ENCODE measurements at places on chromosomes 3 and 15. TPM values are rescaled to one million over a fixed set of nuclear protein-coding genes. Genes with fewer than 3 reads are reported as not detected.
A peak's percentile ranks its signal among the peaks of the same experiment; 100 is the strongest.

The GOLGA6L4 gene
- 6.8 TPM for total RNA-seq

The CRBN gene
- total RNA-seq: 68.5 TPM

- no peak overlapping the region for H3K27ac ChIP-seq
- H3K4me1 ChIP-seq: no peaks in the 10 kb centered on the region
- H3K27me3 ChIP-seq: no peaks in the 10 kb centered on the region
Observed at GRCh38 chr3:105781871-105782270, 86.9 kb downstream of the CBLB start.

DNA sequence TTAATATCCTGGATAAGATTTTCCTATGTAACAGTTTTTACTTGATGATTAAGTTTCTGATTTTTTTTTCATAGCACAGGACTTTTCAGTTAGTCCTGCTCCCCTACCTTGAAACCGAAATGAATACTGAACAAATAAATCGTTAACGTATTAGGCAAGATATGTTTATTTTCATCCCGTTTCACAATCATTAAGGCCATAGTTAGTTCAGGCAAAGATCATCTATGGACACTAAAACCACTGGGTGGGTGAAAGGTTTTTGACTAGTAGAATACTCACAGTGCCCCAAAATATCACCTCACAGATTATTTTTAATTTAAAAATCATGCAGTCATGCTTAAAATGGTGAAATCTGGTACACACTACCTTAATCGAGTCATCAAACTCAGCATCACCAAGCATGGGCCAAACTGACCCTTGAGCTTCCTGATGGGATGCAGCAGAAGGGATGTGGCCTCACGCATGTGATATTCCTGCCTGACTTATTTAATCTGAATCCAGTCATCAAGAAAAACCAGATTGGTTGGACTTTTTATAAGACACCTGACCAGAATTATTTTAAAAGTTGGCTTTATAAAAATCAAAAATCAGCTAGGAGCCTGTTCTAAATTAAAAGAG is 365.0 kb downstream of the LPP start:
- H3K27ac ChIP-seq: no peak overlapping the region
- peaks cover 1% of the 10 kb centered on the region for H3K4me1 ChIP-seq
- H3K27me3 ChIP-seq: no peaks in the 10 kb centered on the region
- no peaks in the 10 kb centered on the region for H3K36me3 ChIP-seq
- no peak for DNase-seq

DNA sequence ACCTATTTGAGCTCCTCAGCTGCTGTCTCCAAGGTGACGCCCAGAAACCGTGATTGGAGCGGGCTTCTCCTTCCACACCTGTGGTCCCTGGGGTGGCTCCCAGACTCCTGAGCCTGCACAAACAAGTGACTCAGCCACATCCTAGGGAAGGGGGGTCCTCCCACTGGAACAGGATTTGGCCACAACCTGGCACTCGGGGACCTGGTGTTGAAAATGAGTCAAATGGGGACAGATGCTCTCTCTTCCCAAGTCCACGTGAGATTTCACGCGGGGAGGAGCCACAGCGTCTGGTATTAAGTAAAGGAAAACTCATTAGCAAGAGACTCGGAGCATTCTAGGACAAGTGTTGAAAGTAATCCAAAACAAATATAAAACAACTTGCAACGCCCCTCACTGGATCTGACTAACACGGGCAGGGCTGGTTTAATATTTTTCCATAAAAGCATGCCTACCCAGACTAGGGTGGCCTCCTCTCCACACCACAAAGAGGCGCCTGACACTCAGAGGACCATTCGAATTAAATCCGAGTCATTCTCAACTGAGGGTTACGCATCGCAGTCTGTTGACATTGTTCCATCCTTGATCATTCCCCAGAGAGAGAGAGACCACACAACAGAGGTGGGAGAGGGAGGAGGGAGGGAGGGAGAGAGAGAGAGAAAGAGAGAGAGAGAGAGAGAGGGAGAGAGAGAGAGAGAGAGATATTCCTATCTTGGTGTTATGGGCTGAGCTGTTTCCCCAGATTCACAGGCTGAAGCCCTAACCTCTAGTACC is 74.4 kb downstream of the MGLL start:
- no peaks in the 10 kb centered on the region for H3K4me1 ChIP-seq
- no peaks in the 10 kb centered on the region for H3K36me3 ChIP-seq
- H3K27ac ChIP-seq: peak overlapping the region; percentile 82
- H3K27me3 ChIP-seq: no peaks in the 10 kb centered on the region
- DNase-seq: peak; percentile 92
- H3K4me3 ChIP-seq: no peak overlapping the region

DNA sequence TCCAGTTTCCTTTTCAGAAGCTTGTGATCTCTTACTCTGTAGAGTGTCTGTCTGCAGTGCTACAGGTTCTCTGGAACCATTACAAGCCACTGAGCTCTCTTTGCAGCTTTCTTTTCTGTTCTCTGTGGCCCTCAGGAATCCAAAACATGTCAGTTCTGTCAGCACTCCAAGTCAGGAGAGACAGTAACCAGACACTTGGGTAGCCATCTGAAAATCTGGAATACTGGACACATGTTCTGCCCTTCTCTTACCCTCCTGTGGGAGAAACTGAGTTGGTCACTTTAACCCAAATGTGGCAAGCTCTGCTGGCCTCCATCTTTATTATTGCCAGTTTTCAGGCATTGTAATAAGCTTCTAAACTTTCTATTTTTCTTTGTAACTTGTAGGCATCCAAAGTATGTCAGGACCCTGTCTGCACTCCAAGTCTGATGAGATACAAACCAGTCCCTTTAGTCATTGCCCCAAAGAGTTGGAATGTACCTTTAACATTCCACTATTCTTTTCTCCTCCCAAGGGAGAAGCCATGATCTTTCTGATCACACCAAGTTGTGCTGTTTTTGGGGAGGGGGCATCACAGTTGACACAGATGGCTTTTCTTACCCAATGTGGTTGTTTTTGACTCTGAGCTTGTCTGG is 183.7 kb downstream of the DPH6 start:
- DNase-seq: no peak
- no peaks in the 10 kb centered on the region for H3K27me3 ChIP-seq
- H3K36me3 ChIP-seq: peaks cover 2% of the 10 kb centered on the region
- H3K4me3 ChIP-seq: no peak overlapping the region

GRCh38 chr15:37789881-37790280 is 144.6 kb upstream of the TMCO5A start:
- peaks cover 7% of the 10 kb centered on the region for H3K4me1 ChIP-seq
- H3K4me3 ChIP-seq: no peak overlapping the region
- H3K36me3 ChIP-seq: no peaks in the 10 kb centered on the region
- no peaks in the 10 kb centered on the region for H3K27me3 ChIP-seq
- no peak overlapping the region for H3K27ac ChIP-seq

The WNT5A gene
- 0.52 TPM for total RNA-seq

DNA sequence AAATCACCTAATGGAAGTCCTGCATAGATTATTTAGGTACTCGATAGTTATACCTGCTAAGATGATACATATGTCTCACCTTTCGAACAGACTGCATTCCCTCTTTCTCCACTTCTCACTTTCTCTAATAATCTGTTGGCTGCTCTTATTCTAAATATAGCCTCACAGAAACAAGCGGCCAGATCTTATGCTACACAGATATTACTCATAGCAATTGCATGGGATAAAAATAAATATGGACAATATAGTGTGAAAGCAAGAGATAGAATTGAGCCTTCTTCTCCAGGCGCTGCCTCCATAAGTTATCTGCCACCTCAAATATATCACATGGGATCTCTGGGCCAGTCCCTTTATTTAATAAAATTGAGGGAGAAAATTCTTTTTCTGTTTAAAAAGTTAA is 29.5 kb upstream of the TGFBR2 start:
- H3K4me1 ChIP-seq: no peaks in the 10 kb centered on the region
- H3K27me3 ChIP-seq: no peaks in the 10 kb centered on the region
- no peaks in the 10 kb centered on the region for H3K36me3 ChIP-seq
- no peak for DNase-seq

The RARRES1 gene
- 222 TPM for total RNA-seq

Data from aorta (tissue), 5 donors.